ENCODE measurements at places on chromosomes 11 and 22. TPM values are rescaled to one million over a fixed set of nuclear protein-coding genes. Genes with fewer than 3 reads are reported as not detected.

DNA sequence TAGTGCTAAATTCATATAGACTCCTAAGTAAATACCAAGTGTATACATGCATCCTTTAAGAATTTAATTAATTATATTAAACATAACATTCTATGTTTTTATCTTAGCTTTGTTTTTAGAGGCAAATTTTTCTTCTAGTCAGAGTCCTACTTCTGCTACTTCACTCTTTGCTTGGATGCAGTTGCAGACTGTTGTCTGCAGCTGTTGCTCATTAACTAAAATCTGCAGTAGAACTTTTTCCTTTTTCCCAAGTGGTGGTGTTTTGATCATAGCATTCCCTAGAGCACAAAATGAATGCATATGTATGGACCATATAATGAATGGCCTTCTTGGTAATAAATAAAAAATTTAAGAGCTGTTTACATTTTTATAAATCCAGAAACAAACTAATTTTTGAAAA is 198.3 kb downstream of the CASP12 start:
- no peak overlapping the region for H3K27ac ChIP-seq
- no peaks in the 10 kb centered on the region for H3K4me1 ChIP-seq
- no peak overlapping the region for H3K4me3 ChIP-seq
- no peak for DNase-seq
- H3K27me3 ChIP-seq: no peaks in the 10 kb centered on the region

DNA sequence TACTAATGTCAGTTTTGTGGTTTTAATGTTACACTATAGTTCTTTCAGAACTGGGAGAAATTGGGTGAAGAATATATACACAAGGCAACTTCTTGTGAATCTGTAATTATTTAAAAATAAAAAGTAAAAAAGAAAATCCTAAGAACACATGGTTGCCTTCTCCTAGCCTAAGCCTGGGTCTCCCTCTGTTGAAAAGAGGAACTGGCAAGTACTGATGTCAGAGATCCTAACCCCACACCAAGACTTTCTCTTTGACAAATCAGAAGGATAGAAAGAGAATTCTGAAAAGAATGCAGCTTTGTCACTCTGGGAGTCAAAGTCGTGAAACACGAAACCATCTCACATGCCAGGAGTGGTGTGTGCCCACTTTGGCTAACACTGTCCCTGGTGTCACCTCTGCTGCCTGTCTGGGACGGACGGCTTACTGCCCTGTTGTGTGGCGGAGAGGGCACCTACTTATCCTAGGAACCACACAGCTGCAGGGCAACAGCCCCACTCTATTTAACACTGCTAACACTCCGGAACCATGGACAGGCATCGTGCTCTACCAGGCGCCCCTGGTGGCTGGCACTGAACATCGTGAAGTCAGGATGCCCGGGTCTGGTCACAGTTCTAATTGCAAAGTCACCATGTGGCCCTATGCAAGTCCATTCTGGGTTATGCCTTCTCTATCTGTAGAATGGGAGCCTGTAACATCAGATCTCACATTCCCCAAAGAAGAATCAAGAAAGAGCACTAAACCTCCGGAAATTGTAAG is 108.7 kb upstream of the CD82 start:
- H3K27ac ChIP-seq: no peak overlapping the region
- no peak overlapping the region for H3K4me3 ChIP-seq
- H3K36me3 ChIP-seq: no peaks in the 10 kb centered on the region
- DNase-seq: no peak

- H3K27ac ChIP-seq: no peak overlapping the region
- H3K36me3 ChIP-seq: peaks cover 89% of the 10 kb centered on the region
- no peak overlapping the region for H3K4me3 ChIP-seq
- DNase-seq: no peak
- no peaks in the 10 kb centered on the region for H3K4me1 ChIP-seq
Observed at GRCh38 chr22:31846161-31847115, 92.6 kb downstream of the DEPDC5 start.

DNA sequence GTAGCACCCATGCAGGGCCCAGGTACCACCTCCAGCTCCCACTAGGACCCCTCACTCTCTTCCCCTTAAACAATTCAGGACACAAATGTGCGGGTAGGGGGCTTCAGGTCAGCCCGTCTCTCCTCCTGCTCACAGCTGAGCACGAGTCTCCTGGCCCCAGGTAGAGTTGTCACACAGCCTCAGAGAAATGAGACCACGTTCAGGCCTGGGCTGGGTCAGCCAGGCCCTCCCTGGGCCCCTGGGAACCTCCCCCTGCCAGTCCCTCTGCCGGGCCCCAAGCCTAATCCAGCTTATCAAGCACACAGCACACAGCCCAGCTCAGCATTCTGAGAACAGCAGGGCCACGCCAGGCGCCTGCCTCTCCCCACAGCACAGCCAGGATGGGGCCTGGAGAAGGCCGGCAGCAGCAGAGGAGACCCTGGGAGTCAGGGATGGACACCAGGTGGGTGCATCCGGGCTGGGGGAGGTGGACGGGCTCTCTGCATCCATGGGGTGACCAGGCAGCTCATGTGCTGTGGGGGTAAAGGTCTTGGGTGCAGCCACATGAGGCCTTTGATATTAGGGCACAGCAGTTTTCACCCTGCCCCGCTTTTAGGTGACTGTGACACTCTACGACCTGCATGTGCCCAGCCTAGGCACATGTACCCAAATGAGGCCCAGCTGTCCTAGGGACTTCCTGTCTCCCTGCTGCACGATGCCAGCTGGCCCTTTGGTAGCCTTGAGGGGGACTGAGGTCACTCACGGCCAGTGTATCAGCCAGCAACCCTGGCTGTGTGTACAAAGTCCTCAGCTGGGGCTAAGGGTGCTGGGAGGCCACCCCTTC is 87.0 kb downstream of the MORC2 start:
- no peak overlapping the region for H3K4me3 ChIP-seq
- no peaks in the 10 kb centered on the region for H3K4me1 ChIP-seq
- no peaks in the 10 kb centered on the region for H3K36me3 ChIP-seq
- H3K27me3 ChIP-seq: no peaks in the 10 kb centered on the region
- no peak for DNase-seq

- no peaks in the 10 kb centered on the region for H3K36me3 ChIP-seq
- H3K4me1 ChIP-seq: no peaks in the 10 kb centered on the region
- no peak for DNase-seq
- H3K27ac ChIP-seq: no peak overlapping the region
- H3K27me3 ChIP-seq: no peaks in the 10 kb centered on the region
- no peak overlapping the region for H3K4me3 ChIP-seq
Observed at GRCh38 chr11:20966489-20966888, 297.1 kb downstream of the NELL1 start.

DNA sequence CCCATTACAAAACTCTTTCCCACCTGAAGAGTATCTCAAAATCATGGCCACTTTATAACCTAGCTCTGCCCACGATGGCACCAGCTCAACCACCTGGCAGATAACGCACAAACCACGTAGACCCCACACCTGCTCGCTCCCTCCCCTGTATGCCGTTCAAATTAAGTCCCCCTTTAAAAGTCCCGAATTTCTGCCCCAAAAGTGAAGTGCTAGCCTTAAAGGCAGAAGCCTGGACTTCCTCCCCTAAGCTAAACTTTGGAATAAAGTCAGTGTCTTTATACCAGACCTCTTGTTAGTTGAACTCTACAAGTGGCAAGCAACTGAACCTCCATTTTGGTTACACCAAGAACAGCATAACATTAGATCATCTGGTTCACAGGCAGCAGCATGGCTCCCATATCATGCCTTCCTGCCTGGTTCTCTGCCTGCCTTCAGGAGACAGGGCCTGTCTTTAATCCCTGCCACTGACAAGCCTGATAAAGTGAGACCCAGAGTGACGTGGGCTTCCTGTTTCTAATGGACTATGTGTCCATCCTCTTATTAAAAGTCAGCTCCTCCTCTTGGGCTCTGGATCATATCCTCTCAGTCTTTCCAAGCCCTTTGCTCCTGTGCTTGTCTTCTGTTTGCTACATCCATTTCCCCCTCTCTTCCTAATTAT is 32.6 kb upstream of the NNMT start:
- H3K36me3 ChIP-seq: no peaks in the 10 kb centered on the region
- no peak overlapping the region for H3K27ac ChIP-seq
- DNase-seq: no peak
- H3K4me1 ChIP-seq: no peaks in the 10 kb centered on the region

DNA sequence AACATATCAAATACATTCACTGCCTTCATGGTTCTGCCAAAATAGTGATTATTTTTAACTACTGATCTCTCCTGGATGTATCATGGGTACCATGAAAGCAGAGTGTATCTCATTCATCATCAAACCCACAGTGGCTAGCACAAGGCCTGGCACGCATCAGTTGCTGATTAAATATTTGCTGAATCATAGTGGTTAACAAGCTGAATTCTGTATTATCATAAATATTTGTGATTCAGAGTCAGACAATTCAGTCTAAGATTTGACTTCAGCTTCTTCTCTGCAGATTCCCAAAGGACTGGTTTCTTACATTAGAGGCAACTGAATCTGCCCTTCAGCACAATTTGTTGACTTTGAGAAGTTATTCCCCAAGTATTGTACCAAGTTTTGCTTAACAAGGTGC is 715.8 kb upstream of the LRRC4C start:
- no peaks in the 10 kb centered on the region for H3K36me3 ChIP-seq
- H3K4me3 ChIP-seq: no peak overlapping the region
- DNase-seq: no peak
- no peaks in the 10 kb centered on the region for H3K4me1 ChIP-seq
- no peaks in the 10 kb centered on the region for H3K27me3 ChIP-seq

- H3K4me3 ChIP-seq: no peak overlapping the region
- no peaks in the 10 kb centered on the region for H3K27me3 ChIP-seq
- DNase-seq: no peak
- no peaks in the 10 kb centered on the region for H3K36me3 ChIP-seq
Observed at GRCh38 chr11:126167488-126167887, 44.0 kb downstream of the RPUSD4 start.

- H3K27ac ChIP-seq: peak overlapping the region; percentile 7
- H3K4me1 ChIP-seq: peaks cover 3% of the 10 kb centered on the region
- no peak overlapping the region for H3K4me3 ChIP-seq
- H3K27me3 ChIP-seq: no peaks in the 10 kb centered on the region
- peak; percentile 85 for DNase-seq
- H3K36me3 ChIP-seq: no peaks in the 10 kb centered on the region
Observed at GRCh38 chr22:30649430-30650007, 13.9 kb downstream of the SLC35E4 start.

GRCh38 chr11:10351765-10352641 is 47.1 kb downstream of the ADM start:
- DNase-seq: peak; percentile 77
- no peaks in the 10 kb centered on the region for H3K27me3 ChIP-seq
- H3K4me1 ChIP-seq: peaks cover 5% of the 10 kb centered on the region
- H3K36me3 ChIP-seq: no peaks in the 10 kb centered on the region

DNA sequence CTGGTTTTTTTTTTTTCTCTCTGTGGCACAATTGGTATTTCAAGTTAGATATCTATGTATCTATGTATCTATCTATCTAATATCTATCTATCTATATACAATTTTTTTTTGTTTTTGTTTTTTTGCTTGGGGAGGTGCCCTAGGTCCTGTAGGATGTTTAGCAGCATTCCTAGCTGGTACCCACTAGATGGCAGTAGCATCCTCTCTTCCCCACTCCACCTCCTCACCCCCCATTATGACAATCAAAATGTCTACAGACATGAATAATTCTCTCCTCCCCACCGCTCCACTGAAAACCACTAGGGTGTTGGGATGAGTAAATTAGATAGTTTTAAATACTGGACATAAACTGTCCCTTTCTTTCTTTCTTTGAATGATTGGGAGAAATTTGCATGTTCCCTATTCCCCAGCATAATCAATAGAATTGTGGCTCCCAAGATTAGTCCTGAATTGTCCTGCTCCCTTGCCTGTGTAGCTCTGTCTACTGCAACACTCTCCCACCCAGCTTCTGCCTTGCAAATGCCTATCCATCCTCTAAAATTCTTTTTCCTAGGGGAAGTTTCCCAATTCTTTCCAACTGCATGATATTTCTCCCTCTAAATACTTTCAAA is 1152.4 kb downstream of the LRRC4C start:
- H3K4me3 ChIP-seq: no peak overlapping the region
- no peaks in the 10 kb centered on the region for H3K36me3 ChIP-seq
- H3K4me1 ChIP-seq: no peaks in the 10 kb centered on the region
- no peak overlapping the region for H3K27ac ChIP-seq
- peak; percentile 30 for DNase-seq

DNA sequence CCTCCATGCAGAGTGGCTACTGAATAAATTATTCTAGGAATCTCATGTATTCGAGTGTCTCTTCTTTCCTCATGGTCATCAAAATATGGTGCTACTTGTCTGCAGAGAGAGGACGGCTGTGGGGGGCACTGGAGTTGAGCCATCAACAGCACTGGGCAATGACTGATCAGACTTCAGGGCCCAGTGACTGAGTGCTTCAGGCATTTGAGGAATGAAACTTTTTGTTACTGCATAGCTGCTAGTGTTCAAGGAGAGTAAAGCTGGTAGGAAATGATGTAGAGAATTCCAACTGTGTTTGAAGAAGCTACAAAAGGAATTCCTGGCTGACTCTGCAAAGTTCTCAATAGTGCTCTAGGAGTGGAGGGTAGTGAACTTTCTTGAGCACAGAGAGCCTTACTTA is 277.7 kb downstream of the CADM1 start:
- no peaks in the 10 kb centered on the region for H3K4me1 ChIP-seq
- no peaks in the 10 kb centered on the region for H3K36me3 ChIP-seq
- no peak for DNase-seq
- no peak overlapping the region for H3K27ac ChIP-seq
- no peak overlapping the region for H3K4me3 ChIP-seq
- H3K27me3 ChIP-seq: no peaks in the 10 kb centered on the region

GRCh38 chr22:35330258-35330861 is 30.7 kb downstream of the TOM1 start:
- DNase-seq: no peak
- peak overlapping the region; percentile 93 for H3K27ac ChIP-seq
- no peak overlapping the region for H3K4me3 ChIP-seq
- H3K4me1 ChIP-seq: peaks cover 2% of the 10 kb centered on the region
- peaks cover 90% of the 10 kb centered on the region for H3K36me3 ChIP-seq

DNA sequence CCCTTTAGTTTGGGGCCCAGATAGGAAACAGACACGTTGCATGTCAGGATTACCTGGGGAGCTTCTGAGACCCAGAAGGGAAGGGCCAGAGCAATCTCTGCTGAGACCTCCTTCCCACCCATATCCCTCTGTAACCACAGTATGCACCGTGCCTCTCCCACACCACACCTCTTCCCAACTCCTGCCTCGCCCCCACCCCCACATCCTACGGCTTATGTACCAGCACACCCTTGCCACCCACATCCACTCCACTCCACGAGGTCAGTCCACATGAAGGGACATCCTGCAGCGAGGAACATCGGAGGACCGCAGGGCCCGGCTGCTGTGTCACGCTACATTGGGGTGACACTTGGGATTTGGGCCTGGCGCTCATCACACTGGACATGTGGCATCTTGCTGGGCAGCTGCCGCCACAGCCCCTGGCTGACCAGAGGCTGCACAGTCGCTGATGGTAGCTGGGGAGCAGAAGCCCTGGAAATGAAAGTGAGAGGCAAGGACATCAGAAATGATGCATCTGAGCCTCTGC is 118.3 kb upstream of the LMO1 start:
- no peak overlapping the region for H3K27ac ChIP-seq
- no peaks in the 10 kb centered on the region for H3K4me1 ChIP-seq
- no peaks in the 10 kb centered on the region for H3K36me3 ChIP-seq
- no peaks in the 10 kb centered on the region for H3K27me3 ChIP-seq

GRCh38 chr11:133311230-133311629 is 221.1 kb downstream of the OPCML start:
- no peaks in the 10 kb centered on the region for H3K27me3 ChIP-seq
- no peak for DNase-seq
- H3K4me1 ChIP-seq: no peaks in the 10 kb centered on the region
- no peak overlapping the region for H3K27ac ChIP-seq

OR4C5 gene
- polyA plus RNA-seq: not detected

ALDH3B1 gene
- polyA plus RNA-seq: 17.4 TPM

HTR3A gene
- polyA plus RNA-seq: not detected

TCN2 gene
- polyA plus RNA-seq: 26.9 TPM

TRIM49C gene
- polyA plus RNA-seq: not detected
